ENCODE measurements at places on chromosomes 4 and X.

DNA sequence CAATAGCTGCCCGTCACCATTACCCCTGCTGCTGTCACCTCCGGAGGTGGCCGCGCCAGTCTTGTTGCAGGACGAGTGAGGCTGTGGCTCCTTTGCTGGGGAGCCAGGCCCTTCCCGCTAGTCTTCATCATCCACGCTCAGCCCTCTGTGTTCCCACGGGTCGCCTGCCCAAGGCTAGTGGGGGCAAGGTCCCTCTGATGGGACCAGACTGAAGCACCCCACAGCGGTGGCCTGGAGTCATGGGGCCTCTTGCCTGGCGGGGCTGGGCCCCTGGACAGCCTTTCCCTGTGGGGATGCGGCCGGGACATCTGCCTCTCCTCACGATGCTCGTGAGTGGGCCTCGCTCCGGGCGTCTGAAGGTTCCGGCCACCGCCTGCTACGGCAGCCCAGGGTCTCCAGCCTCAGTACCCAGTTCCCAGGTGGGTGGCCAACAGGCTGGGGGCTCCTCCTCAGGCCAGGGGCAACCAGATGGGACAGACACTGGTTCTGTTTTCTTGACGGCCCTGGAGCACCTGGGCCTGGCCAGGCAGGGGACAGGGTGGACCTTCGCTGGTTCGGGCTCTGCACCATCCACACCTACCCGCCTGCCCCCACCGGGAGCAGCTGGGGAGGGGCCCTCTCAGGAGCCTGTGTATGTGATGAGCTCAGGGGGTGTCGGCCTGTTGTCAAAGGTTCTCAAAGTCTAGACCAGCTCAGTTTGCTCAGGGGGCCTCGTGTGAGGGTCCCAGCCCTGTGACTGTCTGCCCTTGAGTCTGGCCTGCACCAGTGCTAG, 32.3 kb downstream of the DOK7 start:
- no peak for DNase-seq

- DNase-seq: no peak
Observed at GRCh38 chr4:14528918-14529317, 473.4 kb upstream of the CPEB2 start.

GRCh38 chrX:80223982-80224579, 196.2 kb upstream of the TENT5D start:
- no peak for DNase-seq

GRCh38 chr4:156052116-156052515, 98.5 kb upstream of the CTSO start:
- no peak for DNase-seq

DNA sequence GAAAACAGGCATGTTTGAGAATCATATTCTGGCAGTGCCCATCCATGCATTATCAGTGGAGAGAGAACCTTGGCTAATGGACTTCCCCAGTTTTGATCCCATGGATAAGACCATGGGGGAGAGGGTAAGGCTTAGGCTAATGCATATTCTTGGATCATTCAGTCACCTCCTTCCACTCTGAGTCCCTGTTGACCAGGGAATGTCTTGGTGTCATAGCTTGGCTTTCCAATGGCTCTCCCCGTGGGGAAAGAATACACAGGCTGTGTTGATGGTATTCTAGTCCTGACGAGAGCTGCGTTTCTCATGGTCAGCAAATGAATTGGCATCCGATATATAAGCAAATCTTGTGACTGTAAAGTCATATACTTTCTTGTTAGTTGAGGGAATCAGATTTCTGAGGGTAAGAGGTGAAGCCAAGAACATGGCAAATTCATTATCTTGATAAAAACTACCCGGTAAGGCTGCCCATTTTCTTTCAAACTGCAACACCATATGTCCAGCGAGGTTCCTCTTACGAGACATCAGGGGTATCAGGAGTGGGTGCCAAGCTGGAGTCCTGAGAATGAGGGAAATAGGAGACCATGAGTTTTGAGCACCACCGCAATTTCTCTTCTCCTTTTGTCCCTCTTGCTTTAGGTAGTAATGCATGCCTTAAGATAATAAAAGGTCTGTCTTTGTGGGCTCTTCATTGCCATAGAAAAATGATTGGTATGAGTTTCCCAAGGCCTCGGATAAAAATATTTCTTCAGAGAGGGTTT, 18.0 kb downstream of the RHOH start:
- DNase-seq: no peak

DNA sequence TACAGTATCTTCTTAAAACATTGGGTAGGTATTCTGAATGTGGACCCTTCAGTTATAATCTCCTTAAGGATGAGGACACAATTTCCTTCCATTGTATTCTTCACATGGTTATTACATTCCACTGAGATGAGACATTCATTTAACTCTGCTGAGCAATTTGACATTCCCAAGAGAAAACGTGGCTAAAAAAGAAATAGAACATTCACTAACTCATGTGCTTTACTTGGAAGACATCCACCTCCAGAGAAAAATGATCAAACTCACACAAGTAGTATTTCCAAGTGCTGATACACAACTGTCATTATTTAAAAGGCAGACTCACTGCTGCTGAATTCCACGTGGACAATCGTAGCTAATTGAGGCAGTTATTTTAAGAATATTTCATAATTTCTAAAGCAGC, 227.9 kb upstream of the ANKRD50 start:
- no peak for DNase-seq
